ENCODE measurements at places on chromosomes 6 and 20.

DNA sequence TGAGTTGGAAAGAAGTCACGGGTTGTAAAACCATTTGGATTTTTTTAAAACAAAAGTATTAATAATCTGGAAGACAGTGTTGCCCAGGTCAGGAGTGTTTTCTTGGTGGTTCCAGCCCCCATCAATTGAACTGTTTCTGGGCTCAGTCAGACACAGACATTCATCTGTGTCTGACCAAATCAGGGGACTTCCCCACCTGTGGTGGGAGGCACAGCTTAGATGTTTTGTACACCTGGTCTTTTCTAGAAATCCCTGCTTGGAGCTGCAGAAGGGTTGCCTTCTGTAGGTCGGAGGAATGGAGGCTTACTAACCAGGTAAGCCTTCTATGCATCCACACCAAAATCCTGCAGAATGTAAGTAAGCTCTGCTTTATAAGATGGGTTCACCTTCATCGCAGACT lies 63.6 kb downstream of the CDS2 start:
- DNase-seq = no peak

DNA sequence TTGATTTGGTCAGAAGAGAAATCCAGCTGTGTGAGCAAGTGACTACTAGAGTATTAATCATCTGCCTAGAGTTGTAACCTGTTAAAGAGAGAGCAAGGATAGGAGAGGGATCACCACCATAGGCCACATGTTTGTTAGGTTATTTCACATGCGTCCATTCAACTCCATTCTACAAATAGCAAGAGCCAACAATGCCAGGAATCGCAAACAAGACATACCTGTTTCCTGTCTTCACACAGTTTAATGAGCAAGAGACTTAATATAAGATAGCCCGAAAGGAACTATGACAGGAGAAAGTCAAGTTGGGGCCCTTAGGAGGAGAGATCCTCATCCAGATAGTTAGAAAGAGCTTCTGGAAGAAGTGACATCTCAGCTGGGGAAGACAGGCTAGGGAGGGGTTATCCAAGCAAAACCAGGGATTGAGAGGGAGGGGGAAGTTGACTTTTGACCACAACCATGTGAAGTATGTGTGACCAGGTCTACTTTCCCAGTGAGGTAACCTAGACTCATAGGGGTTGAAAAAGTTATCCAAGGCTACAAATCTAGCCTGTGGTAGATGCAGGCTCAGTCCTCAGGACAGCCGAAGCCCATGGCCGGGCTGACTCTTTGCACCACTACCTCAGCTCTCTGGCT lies 147.4 kb downstream of the ALDH8A1 start:
- DNase-seq = no peak

- DNase-seq = no peak
Measured at GRCh38 chr6:22636452-22636851, 67.1 kb downstream of the HDGFL1 start.

- DNase-seq = no peak
Measured at GRCh38 chr6:24099181-24099580, 26.8 kb upstream of the NRSN1 start.

DNA sequence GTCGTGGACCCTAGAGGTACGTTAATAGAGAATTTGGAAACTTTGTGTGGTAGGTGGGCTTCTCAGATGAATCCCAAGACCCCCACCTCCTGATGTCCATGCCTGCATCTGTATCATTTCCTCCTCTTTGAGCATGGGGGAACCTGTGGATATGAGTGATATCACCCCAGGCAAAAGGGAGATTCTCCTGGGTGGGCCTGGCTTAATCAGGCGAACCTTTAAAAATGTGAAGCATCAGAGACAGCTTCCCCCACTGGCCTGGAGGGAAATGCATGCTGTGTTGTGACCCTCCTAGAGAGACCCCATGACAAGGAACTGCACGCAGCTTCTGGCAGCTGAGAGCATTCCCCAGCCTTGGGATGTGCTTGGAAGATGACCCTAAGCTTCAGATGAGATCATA lies 180.9 kb downstream of the MBOAT1 start:
- no peak for DNase-seq

GRCh38 chr20:39885975-39886649 lies 802.9 kb downstream of the MAFB start:
- DNase-seq = no peak

All from esophagus muscularis mucosa (tissue), 4 donors.